ENCODE measurements at places on chromosomes 1 and 21.

DNA sequence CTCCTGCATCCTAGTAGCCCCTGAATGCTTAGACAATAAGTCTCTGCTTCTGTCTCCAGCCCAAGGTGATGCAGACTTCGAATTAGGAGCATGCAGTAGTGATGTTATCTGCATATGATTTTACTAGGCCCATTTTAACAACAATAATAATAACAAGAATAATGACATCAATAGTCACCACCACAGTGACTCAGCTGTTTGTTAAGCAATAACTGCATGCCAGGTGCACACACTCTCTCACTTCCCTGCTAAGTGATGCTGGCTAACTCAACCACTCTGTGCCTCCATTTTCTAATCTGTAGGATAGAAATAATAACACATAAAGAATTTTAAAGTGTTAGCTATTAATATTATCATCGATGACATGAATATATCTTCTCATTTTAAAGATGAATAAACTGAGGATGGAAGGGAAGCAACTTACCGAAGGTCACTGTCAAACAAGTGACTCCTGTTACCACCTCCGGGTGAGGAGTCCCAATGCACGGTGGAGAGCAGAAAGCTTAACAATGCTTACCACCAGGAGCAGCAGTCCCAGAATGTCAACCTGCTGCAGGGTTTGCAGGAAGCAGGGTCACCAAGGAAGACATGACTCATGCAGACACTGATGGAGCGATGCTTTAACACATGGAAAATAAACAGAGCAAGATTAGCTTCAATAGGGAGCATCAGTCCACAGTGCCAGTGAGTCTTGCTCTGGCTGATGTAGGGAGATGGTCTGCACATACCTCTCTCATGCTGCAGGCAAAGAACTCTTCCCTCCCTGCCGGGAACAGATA is 290.2 kb downstream of the SPATA17 start:
- no peak for DNase-seq

DNA sequence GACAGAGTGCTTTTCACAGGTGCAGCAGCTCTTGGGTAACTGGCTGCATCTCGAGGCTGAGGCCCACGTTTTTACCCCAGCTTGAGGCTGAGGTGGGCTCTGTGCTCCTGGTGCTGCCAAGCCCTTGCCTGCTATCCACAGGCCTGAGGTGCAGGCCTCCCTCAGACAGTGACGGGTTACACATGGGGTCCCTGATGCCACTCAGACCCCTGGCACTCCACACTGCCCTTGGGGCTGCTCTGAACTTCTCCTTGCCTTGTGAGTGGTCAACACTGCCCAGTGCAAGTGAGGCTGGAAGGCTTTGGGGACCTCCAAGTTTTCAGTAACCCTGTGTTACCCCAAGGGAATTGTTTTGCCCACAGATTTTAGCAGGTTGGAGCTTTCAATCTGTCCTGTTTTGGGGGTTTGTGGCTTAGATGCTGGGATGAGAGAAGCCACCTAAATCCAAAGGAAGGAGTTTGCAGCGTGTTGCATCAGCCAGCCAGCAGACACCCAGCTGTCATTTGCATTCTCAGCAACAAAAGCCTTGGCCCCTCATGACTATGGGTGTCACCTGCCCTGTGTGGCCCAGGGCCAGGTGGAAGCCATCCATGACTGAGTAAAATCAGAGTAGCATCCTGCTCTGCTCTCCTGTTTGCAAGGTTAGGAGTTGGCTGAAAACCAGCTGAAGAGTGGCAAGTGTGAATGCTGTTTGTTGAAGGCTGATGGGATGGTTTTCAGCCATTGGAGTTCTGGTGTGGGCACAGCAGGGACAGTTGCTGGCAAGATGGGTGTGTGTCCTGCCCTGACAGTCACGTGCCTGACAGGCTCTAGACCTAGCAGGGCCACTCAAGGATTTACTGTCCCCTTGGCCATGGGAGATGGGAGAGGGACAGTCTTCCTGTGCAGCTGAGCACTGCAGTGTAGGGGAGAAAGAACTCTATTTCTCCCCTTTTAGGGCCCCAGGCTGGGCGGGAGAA is 3.2 kb downstream of the RNF187 start:
- DNase-seq = no peak

GRCh38 chr1:12467570-12468286 is 150.3 kb downstream of the DHRS3 start:
- no peak for DNase-seq

- DNase-seq = no peak
These were observed 26.3 kb downstream of the ADAM30 start for GRCh38 chr1:119869995-119870394.

GRCh38 chr21:16533692-16534407 is 804.1 kb downstream of the USP25 start:
- no peak for DNase-seq

DNA sequence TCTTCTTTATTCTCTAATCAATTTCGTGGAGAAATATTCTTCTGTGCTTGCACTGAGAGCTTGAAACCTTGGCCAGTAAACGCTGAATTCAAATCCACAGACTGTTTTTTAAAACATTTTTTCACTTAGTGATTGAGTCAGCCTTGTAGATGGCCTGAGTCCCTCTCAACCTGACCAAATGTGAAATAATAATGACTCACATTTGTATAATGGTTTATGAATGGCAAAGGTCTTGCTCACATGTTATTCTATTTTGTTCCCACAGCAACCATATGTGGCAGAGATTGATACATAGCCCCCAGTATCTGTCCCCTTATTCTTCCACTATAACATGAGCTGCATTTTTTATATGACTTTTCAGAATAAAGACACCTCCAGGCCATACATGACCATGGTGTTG is 47.8 kb upstream of the CCDC190 start:
- DNase-seq = no peak

DNA sequence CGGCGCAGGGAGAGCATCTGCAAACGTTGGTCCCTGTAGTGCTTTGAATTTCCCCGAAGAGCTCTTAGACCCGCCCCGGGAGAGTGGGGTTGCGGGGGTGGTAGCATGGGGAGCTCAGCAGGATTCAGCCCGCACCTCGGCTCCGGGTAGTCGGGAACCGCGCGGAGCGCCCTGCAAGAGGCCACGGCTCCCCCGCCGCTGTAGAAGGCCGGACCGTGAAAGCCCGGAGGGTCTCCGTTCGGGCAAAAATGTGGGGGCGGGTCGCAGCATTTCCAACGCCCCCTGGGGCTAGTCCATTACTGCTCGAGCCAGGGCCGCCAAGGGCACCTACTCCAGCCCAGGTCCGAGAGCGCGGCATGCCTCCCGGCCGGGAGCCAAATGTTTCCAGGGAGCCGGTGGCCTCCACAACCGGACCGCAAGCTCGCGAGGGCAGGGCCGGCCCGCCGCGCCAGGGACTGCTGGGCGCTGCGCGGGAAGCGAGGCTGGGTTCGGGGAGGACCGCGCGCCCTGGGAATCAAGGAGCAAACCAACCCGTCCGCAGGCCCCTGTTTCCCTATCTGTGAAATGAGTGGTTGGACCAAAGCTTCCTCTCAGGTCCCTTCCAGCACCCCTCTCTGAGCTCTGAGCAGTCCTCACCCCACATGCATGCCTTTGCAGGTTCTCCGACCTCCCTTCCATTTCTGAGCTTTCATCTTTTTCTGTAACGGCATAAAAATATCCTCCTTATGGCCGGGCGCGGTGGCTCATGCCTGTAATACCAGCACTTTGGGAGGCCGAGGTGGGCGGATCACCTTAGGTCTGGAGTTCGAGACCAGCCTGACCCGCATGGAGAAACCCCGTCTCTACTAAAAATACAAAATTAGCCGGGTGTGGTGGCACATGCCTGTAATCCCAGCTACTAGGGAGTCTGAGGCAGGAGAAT is 775 bp upstream of the TMEM63A start:
- no peak for DNase-seq

DNA sequence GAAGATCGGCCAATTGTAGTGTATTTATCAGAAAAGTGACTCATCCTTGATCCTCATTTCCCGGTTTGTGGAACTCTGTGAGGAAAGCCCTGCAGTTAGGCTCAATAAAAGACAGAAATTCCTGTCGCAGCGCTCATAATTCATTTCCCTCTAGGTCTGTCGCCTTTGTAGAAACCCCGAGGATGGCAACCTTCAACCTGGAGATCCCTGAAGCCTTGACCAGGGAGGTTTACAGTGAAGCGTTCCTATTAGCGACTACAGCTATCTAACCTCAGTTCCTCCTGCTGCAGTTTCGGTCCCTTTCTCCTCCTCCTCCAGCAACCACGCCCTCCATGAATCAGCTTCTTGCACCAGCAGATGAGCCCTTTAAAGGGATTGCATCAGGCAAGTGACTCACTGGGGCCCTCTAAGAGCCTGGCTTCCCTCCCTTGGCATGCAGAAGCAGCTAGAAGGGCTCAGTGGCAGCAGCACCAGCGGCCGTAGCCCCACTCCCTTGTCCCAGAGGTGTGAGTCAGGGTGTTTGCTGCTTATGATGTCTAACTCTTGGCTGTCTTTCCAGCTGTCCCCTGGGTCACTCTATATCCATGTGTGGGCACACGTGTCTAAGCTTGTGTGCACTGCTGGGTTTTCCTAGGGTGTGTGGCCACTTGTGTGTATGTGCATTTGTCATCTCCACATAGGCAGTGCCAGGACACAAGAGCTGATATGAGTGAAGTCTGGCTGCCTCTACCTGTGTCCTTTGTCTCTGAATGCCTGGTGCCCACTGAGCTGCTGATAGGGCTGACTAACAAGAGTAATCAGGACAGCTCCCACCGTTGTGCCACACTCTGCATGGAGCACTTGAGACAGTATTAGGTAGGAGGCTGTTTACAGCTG is 779 bp upstream of the STK40 start:
- DNase-seq = peak; percentile 68

GRCh38 chr1:8281843-8282509 is 35.9 kb upstream of the SLC45A1 start:
- DNase-seq = peak; percentile 4

DNA sequence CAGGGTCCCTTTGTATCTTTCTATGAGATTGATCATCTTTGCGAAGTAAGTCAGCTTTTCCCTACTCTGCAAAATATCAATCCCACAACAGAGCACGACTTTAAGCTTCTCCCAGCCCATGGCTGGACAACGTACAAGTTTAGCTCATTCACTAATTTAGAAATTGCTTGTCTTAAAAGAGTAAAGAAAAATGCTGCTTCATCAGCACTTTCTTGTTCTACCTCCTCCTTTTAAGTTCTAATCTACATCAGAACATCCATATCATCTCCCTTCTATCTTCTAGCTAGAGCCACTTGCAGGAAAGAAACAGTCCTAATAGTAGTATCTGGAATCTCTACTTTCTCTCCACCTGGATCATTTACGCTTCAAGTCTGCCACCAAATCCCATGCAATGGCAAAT is 441.2 kb upstream of the ESRRG start:
- no peak for DNase-seq

DNA sequence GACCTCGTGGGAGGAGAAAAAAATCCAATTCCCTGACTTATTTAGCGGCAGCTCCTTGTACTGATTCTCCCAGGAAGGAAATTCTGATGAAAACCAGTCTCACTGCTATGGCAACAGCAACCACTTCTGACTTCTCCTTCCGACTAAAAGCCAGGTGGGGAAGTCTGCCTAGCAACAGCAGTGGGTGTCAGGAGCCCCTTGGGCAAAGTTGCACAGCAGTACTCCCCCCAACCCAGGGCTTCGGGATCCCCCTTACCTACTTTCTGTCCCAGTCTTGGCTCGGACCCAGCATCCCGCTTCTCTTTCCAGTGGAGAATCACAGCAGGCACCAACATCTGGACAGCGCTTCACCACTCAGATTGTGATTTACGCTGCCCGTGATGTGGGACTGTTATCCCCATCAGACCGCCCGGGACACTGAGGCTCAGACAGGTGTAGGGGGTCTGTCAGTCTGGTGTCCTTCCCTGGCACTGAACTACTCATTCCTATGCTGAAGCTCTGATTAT is 24.6 kb downstream of the NKAIN1 start:
- no peak for DNase-seq

- peak; percentile 74 for DNase-seq
These were observed 3.1 kb downstream of the KANK4 start for GRCh38 chr1:62316135-62316534.

- no peak for DNase-seq
These were observed 6.9 kb upstream of the SLC35F3 start for GRCh38 chr1:233897325-233898162.

GRCh38 chr1:208078752-208079151 is 165.4 kb downstream of the PLXNA2 start:
- DNase-seq = no peak

GRCh38 chr21:15006594-15007230 is 58.1 kb downstream of the NRIP1 start:
- DNase-seq = no peak

GRCh38 chr21:21246007-21246406 is 247.8 kb downstream of the NCAM2 start:
- no peak for DNase-seq

- no peak for DNase-seq
These were observed 129.2 kb downstream of the ROR1 start for GRCh38 chr1:63902844-63903589.

GRCh38 chr1:156898161-156898566 is 4.6 kb downstream of the PEAR1 start:
- DNase-seq = no peak

DNA sequence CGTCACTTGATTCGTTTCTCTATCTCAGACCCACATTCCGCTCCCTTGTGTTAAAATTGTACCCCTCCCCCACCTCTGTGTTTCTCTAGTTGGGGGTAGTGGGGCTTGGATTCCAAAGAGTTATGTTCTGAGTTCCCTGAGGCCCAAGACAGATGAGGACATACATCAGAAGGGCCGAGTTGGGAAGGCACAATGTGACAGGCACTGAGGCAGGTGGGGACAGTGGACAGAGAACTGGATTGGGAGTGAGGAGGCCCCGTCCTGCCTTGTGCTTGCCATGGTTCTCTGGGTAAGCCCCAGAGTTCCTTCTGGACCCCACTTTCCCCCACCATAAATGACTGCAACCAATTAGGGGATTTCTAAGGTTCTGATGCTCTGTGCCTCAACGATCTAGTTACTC is 80.5 kb upstream of the ETV3 start:
- no peak for DNase-seq

GRCh38 chr1:67601955-67602354 is 83.0 kb upstream of the GADD45A start:
- DNase-seq = no peak

Measured in SK-N-DZ (cell line).